IMR-90 (cell line): ENCODE measurements at places on chromosomes 5 and 9. TPM values are rescaled to one million over a fixed set of nuclear protein-coding genes. Genes with fewer than 3 reads are reported as not detected.
A peak's percentile ranks its signal among the peaks of the same experiment; 100 is the strongest.

DNA sequence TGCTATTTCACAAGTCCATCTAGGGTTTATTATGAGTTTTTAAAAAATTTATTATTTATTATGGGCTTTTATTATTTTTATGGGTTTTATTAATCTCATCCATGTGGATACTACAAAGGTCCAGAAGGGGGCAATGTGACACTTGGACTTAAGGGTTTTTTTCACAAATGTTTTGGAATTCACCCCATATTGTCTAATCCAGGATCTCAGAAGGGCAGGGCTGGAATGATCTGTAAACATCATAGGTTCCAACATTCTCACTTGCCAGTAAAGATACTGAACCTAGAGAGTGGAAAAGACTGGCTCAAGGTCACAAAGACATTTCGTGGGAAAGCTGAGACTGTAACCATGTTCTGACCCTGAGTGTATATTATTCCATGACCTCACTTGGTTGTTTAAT is 35.6 kb downstream of the NIM1K start:
- DNase-seq: peak; percentile 64

GRCh38 chr5:89064054-89064453 is 181.1 kb upstream of the MEF2C start:
- DNase-seq: no peak

The GFI1B gene
- total RNA-seq: not detected in 2 replicates

GRCh38 chr5:126438267-126438666 is 15.1 kb downstream of the GRAMD2B start:
- no peak for DNase-seq

GRCh38 chr9:22073349-22073748 is 64.2 kb upstream of the CDKN2B start:
- DNase-seq: no peak

- DNase-seq: no peak
These were observed 82.0 kb upstream of the ORM1 start for GRCh38 chr9:114240647-114241558.

The TRIM36 gene
- total RNA-seq: under 0.01 and 0.18 TPM in 2 replicates

DNA sequence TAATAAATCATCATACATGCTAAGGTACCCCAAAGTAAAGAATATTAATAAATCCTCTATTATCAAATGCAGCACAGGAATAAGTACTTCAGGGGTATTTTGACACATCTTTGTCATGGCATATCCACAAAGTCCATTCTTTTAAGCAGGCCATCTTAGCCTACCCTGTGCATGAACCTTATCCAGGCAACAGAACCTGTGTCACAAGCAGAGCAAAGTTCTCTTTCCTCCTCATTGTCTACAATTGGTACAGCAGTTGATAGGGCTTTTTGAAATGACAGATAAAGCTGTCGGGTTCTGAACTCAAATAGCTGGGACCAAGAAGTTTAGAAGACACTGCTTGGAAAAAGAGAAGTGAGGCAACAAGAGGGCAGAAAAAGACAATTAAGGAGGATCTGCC is 30.8 kb upstream of the PURA start:
- no peak for DNase-seq
